ENCODE measurements at places on chromosomes 7 and 10.

DNA sequence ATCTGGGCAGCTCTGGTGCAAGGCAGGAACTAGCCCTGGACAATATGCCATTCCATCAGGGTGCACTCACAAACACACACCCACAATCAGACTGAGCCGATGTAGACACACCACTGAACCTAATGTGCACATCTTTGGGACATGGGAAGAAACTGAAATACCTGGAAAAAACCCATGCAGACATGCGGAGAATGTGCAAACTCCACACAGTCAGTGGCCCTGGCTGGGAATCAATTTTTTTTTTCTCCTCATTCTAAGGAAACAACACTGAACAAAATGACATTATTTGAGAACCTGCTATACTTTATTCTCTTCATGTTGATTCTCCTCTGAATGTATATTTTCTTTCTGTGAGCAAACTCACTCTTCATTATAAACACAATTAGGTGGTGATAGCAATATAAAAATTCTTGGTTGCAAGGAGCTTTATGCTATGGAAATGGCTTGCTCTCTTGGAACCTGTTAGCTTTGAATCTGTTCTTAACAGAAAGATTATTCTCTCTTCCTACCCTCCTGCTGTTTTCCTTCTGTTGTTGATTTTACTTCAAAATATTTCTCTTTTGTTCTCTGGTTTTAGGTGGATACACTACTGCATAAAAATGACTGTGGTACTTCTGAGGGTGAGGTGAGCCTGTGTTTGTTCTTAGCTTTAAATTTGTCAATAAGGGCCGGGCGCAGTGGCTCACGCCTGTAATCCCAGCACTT lies 33.0 kb upstream of the MICU1 start:
- DNase-seq = no peak

DNA sequence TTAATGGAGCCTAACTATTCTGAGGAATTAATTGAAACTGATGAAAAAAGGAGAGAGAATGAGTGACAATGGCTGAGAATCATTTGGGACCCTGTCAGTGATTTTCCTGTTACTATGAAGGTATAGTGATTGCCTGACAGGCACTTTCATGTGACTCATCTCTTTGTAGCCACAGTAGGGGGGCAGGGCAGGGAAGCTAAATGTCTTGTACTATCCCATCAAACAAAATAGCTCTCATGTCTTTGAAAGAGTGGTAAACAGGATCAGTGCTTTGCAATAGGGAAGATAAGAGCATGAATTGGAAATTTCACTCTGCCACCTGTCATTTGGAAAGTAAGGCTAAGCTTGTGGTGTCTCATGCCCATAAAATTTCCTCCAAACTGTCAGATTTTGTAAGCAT lies 94.5 kb upstream of the GSDME start:
- DNase-seq = peak; percentile 4

DNA sequence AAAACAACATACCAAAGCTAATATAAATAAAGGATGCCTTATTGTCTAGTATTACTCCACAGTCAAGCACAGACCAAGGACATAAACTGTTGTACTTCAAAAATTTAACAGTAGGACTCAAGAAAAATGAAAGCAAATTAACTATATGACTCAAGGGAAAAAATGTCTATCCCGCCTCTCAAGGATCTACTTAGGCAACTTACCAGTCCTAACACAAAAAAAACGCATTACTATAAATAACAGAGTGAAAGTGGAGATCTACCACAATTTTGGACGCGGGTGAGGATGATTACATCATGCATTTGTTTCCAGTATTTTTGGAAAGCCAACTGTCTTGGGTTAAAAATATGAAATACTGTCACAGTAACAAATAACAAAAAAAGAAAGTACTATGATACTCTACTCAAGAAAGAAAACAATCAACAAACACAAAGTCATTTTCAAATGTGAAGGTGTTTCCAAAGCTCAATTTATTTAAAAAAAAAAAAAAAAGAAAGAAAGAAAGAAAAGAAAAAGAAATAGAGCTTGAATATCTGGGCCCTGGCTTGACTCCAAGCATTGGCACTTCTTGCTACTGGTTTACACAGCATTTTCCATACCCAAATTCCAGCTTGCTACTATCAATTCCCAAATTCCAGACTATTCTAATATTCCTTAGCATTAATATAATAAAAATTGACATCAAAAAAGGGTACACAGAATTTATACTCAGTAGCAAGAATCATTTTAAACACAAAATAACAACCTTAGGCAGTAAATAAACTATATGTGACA lies 99.4 kb downstream of the RSU1 start:
- DNase-seq = no peak

DNA sequence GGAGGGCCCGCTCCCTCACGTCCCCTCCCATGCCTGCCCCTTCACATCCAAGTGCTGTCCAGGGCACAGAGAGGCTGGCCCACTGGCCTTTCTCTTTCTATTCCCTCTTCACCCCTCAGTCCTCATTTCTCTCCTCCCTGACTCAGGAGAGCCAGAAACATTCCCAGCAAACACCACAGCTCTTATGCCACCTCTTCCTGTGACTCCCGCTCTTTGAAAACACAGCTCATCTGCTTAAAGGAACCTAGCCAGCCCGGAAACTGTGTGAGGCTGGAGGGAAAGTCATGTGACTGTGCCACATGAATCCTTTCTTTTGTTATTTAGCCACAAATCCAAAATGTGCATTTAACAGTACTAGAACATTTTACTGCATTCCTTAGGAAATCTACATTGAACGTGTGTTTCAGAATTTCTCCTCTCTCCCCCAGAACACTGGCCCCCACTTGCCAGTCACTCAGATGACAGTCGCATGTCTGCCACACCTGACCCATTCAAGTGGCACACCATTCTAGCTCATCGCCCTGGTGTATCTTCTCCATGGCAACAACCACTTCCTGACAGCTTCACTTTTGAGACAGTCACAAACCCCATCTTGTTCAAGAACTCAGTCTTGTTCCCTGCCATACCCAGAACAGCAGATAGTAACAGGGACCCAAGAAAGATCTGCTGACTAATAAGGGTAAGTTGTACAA lies 42.8 kb downstream of the GRB10 start:
- no peak for DNase-seq

DNA sequence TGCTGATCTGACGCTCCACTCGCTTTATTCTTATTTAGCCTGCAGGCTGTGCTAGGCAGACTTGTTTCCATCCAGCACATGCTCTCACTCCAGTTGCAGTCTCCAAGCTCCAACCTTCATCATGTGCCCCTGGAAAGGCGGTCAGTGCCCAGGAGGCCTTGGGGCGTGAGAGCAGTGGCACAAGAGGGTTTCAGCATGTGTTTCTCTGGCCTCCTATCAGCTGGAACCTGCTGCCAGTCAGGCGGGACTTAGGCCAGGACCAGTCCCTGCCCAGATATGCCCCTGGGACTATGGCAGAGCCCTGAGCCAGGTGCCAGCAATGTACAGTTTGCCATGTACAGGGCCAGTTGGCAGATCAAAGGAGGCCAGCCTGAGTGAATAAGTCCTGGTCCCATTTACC lies 330.2 kb upstream of the FZD1 start:
- no peak for DNase-seq

- DNase-seq = peak; percentile 48
Measured at GRCh38 chr10:34808801-34809745, 6.0 kb downstream of the PARD3 start.

- no peak for DNase-seq
Measured at GRCh38 chr10:122782911-122783310, 62.7 kb downstream of the CUZD1 start.
